ENCODE measurements at places on chromosomes 12 and 14.

GRCh38 chr12:130479401-130480125 is 141.9 kb downstream of the PIWIL1 start:
- DNase-seq, result no peak

GRCh38 chr12:76883151-76883550 is 4.3 kb upstream of the CSRP2 start:
- no peak for DNase-seq

- DNase-seq, result no peak
Measured at GRCh38 chr12:121241156-121241970, 31.4 kb downstream of the P2RX4 start.

DNA sequence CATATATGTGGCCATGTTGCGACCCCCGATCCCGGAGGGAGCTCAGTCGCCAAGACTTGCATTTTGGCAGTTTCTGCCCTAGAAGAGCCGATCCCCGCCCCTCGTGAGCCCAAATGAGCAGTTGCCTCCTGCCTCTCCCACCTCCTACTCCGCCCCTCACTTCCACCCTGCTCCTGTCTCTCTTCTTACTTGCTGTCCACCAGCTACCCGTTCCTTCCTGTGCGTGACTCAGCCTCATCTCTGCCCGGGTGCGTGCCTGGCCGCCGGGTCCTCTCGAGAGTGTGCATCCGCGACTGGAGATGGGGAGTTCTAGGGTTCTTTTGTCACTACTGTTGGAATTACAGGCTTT is 585 bp downstream of the GPATCH2L start:
- DNase-seq, result peak; percentile 65

GRCh38 chr14:61528591-61529021 is 166.7 kb upstream of the HIF1A start:
- DNase-seq, result no peak
